Large intestine (tissue), 12 donors: ENCODE measurements at places on chromosomes 3 and 15. TPM values are rescaled to one million over a fixed set of nuclear protein-coding genes. Genes with fewer than 3 reads are reported as not detected.

The CXCR6 gene
- 2.4 TPM for polyA plus RNA-seq

The LRRC3B gene
- polyA plus RNA-seq = 3.2 TPM

The TMEM207 gene
- 2.9 TPM for polyA plus RNA-seq

The ARHGEF26 gene
- 12.6 TPM for polyA plus RNA-seq

The RPL15 gene
- 2,646 TPM for polyA plus RNA-seq

The FURIN gene
- polyA plus RNA-seq = 91.6 TPM

The RAP2B gene
- 5.2 TPM for polyA plus RNA-seq

The RGMA gene
- 12.5 TPM for polyA plus RNA-seq

The RBPMS2 gene
- 7.7 TPM for polyA plus RNA-seq

The TBC1D2B gene
- 44.6 TPM for polyA plus RNA-seq

The IQCF5 gene
- not detected for polyA plus RNA-seq

The TMIE gene
- polyA plus RNA-seq = 0.78 TPM

The FETUB gene
- polyA plus RNA-seq = not detected

The FAM81A gene
- 5.3 TPM for polyA plus RNA-seq

The EPHB1 gene
- 3.7 TPM for polyA plus RNA-seq

The GOLGA8O gene
- polyA plus RNA-seq = 0.13 TPM

The DUOXA2 gene
- not detected for polyA plus RNA-seq

The CHDH gene
- polyA plus RNA-seq = 10.3 TPM

The SLC22A13 gene
- polyA plus RNA-seq = 0.34 TPM

The ATP8B4 gene
- 4.4 TPM for polyA plus RNA-seq

The GTF2E1 gene
- 10.0 TPM for polyA plus RNA-seq

The ASB14 gene
- polyA plus RNA-seq = 0.78 TPM

The CASR gene
- polyA plus RNA-seq = 1.9 TPM

The TRPM1 gene
- polyA plus RNA-seq = not detected

The GOLGA8J gene
- 0.19 TPM for polyA plus RNA-seq

The TNFAIP8L3 gene
- 3.8 TPM for polyA plus RNA-seq

The SCAANT1 gene
- polyA plus RNA-seq = 1.8 TPM

The EPM2AIP1 gene
- 22.8 TPM for polyA plus RNA-seq

The ACKR2 gene
- 2.6 TPM for polyA plus RNA-seq

The SKOR1 gene
- 0.28 TPM for polyA plus RNA-seq

The LMCD1 gene
- 14.4 TPM for polyA plus RNA-seq
